ENCODE measurements at places on chromosomes 7 and 10.
A peak's percentile ranks its signal among the peaks of the same experiment; 100 is the strongest.

DNA sequence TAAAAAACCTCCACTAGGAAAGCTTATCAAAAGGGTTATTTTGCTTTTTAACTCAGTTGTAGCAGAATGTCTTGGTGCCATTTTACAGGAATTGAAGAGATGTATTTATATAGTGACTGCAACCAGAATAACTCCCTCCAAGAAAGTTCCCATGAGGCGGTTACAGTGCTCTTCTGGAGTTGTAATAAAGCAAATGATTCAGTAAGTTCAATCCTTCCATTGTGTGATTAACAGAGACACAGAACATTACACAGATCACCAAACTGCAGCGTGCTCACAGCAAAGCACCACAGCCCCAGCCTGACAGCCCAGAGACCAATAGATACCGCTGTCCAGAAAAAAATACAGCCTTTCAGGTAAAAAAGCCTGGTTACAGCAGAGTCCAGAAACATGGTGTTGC lies 21.9 kb upstream of the CABCOCO1 start:
- no peak for DNase-seq

GRCh38 chr7:44461387-44461786 lies 29.1 kb downstream of the NUDCD3 start:
- no peak for DNase-seq

DNA sequence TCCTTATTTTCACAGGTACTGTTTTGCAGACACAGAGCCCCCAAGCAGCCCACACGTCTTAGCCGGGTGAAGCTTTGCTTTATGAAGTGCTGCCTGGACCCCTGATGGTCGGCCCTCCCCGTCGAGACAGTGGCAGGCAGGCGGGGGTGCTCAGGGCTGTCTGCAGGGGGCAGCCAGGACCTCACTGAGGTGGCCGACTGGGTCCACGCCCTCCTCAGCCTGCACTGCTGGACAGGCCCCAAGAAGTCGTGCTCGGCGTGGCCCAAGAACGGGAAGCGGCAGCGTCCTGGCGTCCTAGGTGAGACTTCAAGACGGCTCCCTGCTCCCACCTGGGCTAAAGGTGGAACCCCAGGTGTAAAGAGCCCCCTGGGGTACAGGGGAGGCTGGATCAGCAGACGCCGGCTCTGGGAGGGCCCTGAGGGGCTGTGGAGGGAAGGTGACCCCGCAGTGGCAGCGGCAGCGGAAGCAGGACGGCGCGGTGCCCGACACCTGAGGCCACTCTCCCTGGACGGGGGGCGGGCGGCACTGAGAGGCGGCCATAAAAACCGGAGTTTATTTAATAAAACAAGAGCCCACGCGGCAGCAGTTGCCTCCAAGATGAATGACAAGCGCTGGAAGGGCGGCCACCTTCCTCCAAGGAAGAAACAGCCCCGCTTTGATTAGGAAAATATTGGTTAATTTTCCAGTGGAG lies 179.4 kb downstream of the ELFN1 start:
- no peak for DNase-seq

- DNase-seq, result no peak
Measured at GRCh38 chr7:2460188-2460587, 16.0 kb downstream of the GRIFIN start.

DNA sequence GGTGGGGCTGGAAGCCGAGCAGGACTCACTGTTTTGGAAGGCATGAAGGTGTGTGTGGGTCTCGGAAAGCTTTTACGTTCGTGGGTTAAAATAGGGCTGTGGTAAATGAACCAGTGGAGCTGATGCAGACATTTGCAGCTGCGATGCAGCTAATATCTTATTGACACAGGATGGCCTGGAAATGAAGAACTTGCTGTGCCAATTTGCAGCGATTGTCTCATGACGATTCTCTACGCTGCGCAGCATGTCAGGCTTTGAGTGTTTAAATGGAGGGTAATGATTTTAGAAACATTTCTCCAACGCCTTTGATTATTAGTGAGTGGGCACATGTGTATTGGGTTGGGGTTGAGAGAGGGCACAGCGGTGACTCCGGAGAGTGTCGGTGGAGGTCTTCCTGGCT lies 136.0 kb downstream of the ACTR3B start:
- DNase-seq, result no peak

GRCh38 chr10:30095631-30096422 lies 36.4 kb upstream of the JCAD start:
- no peak for DNase-seq

DNA sequence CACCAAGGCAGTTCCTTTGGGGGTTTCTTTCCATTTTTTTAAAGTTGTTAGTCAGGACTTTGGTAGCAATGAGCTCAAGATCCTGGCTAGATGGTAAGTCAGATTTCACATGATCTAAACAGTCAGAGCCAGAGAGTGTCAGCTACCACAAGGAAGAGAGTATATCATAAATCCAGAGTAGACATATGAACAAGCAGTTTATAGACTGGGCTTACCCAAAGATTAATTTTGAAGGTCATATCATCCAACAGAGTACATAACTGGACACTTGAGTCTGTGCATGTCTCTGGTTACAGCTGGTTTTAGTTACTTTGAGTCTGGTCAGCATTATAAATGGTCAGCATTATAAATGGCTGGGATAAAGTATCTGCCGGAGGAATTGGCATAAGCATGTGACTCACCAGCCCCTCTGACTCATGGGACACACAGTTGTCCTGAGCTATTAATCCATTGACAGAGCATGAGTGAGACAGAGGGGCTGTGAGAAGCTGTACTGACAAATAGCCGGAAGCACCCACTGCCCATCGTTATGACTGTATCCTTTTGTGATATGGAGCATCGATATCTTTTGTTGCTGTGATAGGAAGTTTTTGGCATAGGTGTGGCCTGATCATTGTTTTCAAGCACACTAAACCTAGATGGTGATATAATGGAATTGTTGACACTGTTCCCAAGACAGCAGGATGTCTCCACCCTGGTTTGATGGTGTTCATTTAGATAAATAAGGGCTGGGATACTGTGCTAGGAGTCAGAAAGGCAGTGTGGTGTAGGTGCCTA lies 19.3 kb downstream of the PPP1R3C start:
- peak; percentile 72 for DNase-seq

DNA sequence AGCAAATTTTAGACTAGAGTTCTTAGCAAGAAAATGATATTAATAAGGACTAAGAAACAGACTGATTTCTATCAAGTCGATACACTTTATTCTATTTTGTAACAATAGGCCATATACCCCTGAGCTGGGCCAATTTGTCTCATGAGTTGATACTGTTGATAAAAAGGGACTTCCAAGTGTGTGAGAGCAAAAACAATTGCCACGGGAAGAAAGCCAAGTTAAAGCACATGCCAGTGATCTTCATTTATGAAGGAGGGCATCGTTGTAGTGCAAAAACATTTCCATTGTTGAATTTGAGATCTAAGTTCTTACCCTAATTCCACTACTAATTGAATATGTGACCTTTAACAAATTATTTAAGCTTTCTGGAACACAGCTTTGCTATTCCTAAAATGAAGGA lies 119.9 kb downstream of the CNOT4 start:
- DNase-seq, result no peak

DNA sequence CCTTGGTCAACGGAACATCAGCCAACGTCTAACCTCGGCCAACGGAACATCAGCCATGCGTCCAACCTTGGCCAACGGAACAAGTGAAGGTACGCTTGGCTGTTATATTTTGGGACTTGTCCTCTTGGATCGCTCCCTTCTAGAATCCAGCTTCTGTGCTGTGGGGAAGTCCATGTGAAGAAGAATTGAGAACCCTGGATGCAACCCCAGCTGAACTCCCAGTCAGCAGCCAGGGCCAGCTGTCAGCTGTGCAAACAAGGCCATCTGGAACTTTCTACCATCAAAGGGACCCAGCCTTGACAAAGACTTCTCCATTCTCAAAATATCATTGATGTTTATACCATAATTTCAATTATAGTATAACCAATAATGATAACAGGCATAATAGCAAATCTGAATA lies 43.3 kb upstream of the ITGA8 start:
- no peak for DNase-seq

- peak; percentile 35 for DNase-seq
Measured at GRCh38 chr10:69333205-69333604, 54.9 kb downstream of the HK1 start.

- no peak for DNase-seq
Measured at GRCh38 chr7:157008206-157009169, 2.0 kb downstream of the MNX1 start.

DNA sequence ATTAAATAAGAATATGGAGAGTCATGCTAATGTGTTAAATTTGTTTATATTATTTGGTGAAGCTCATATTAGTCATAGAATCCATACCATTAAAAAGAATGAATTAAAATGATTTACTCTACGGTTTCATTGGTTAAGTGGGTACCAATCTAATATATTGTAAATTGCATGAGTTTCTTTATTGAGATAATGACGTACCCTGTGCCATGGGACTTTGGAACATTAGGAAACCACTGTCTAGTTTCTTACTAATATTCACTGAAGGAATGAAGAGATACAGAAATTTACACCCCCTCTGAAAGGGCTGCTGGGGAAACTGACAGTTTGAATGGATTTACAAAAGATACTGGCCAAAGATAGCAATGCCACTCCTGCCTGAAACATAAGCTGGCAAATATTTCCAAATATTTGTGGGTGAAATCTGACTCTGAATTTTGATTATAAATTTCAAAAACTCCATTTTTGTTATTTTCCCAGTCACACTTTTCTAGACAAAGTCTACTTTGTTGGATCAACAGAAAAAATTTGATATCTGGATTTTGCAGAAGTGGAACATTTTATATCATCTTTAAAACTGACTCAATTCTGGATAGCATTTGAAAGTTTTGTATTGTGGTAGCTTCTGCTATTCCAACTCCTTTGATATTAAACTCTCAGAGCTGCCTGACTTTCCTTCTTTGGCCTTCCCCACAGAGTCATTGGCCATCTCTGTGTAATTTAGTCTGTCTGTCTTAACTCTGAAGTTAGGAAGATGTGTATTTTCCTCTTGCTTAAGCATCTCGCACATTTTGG lies 22.3 kb downstream of the MDFIC start:
- DNase-seq, result no peak

DNA sequence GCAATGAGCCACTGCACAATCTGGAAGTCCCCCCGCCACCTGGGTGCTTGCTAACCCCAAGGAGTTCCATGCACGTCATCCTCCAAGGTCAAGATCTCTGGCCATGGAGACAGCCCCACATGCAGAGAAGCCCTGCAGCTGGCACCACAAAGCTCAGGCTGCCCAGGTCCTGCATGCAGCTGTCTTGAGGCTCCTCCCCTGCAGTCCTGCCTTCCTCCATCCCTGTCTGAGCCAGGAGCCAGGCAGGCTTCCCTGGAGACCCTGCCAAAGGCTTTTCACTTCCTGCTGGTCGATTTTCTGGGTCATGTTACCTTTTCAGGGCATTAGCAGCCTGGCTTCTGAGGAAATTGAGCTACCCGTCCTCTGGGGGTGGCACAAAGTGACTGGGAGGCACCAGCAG lies 12.5 kb upstream of the TMEM72 start:
- no peak for DNase-seq

GRCh38 chr10:61397175-61397986 lies 55.8 kb downstream of the TMEM26 start:
- DNase-seq, result no peak

- DNase-seq, result peak; percentile 54
Measured at GRCh38 chr10:89591111-89591795, 53.8 kb downstream of the PANK1 start.

GRCh38 chr7:1912593-1913465 lies 242.8 kb downstream of the ELFN1 start:
- DNase-seq, result no peak

GRCh38 chr10:68697106-68697505 lies 23.9 kb upstream of the CCAR1 start:
- DNase-seq, result no peak

DNA sequence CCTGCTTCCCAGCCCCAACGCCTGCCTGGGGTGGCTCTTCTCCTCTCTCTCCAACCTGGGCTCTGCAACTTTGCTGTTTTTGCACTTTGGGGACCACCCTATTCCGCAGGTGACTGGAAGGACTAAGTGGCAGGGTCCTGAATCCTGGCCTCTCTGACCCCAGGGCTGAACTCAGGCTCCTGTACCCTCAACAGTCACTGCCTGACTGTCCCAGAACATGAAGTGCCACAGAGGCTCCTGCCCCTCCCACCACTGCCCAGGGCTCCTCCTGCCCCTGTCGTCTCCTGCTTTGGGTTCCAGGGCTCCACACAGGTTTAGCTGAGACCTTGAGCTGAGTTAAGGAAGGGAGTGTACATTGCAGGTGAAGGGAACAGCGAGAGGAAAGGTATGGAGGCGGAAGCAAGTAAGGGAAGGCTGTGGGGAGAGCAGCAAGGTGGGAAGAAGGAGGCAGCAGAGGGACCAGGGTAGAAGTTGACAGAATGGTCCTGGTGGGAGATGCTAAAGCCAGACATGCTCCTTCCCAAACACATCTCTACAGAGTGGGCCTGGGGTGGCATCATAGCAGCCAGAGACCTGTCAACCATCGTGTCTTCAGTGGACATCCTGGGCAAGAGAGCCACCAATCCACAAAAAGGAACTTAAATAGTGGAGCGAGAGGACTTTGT lies 5.7 kb upstream of the GRID1 start:
- DNase-seq, result no peak

GRCh38 chr10:75165684-75166622 lies 44.6 kb upstream of the VDAC2 start:
- no peak for DNase-seq

GRCh38 chr7:51312951-51313737 lies 3.5 kb downstream of the COBL start:
- no peak for DNase-seq

DNA sequence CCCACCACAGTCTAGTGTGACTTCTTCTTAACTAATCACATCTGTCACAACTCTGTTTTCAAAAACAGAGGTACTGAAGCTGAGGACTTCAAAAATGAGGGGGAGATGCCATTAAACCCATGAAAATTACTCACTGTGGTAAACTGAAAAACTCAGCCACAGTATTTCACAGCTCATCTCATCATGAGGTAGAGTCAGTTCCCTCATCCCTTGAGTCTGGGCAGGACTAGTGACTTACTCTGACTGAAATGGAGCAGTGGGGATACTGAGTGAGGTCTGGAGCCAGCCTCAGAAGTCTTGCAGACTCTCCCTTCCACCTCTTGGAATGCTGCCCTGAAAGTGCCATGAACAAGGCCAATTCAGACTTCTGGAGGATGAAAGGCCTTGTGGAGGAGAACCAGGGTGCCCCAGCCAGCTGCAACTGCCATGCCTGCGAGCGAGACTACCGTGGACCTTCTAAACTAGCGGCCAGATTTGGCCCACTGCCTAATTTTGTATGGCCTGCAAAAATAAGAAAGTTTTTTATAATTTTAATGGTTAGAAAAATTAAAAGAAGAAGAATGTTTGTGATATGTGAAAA lies 24.7 kb upstream of the ANKRD1 start:
- DNase-seq, result no peak

DNA sequence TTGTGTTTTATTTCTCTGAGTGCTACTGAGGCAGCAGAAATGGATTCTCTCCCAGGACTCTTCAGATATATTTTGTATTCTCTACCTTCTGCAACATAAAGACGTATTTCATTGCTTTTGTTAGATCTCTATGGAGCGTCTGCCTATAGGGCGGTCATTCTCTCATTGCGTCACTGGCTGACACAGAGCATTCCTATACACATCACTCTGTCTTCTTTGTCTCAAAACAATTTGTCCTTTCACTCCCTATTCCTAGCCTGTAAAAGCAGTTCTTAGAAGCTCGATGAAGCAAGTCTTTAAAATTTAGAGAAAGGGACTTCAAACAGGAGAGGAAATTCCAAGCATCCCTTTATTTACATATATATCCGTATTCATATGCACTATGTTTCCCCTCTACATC lies 120.6 kb downstream of the CPED1 start:
- DNase-seq, result no peak

GRCh38 chr10:104028146-104028545 lies 57.5 kb downstream of the COL17A1 start:
- DNase-seq, result no peak

- DNase-seq, result no peak
Measured at GRCh38 chr7:38142736-38143135, 35.3 kb upstream of the STARD3NL start.

Measured in gastrocnemius medialis (tissue), 4 donors.